ENCODE measurements at places on chromosomes 13 and 19.

DNA sequence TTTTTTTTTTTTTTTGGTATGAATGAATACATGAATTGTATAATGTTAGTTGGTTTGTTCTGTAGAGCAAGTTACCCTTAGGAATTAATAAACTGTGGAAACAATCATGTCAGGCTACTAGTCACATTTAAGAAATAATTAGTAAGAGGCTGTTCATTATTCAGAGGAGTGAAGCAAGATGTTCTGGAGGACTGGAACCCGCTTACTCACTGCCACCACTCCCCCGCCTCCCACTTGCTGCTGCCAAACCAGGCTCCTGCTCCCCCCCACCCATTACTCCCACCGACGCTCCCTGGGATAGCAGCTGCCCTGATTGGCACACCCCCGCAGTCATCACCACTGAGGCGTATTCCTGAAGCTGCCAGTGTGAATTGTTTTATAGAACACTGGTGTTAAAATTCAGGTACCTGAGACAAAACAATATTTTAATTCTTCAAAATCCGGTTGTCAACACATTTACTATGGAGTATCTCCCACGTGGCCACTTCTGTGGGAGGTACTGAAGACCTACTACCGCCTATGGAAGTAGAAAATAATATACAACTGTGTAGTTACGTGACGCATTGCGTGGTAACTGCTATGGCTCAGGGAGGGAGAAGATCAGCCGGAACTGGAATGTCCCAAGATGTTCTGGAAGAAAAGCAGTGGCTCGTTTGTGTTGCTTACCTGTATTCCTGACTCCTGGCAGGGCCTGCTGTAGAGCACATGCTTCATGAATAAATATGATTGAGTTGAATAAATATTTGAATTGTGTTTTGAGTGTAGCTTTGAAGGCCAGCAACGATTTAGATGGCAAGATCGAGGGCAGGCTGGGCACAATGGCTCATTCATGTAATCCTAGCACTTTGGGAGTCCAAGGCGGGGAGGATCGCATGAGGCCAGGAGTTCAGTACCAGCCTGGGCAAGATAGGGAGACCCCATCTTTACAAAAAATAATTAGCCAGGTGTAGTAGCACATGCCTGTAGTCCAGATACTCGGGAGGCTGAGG lies 1.7 kb downstream of the DPY19L3 start:
- H3K27ac ChIP-seq = no peak overlapping the region
- H3K27me3 ChIP-seq = no peaks in the 10 kb centered on the region

GRCh38 chr19:46591870-46592269 lies 9.3 kb upstream of the CALM3 start:
- H3K27ac ChIP-seq = no peak overlapping the region
- H3K4me3 ChIP-seq = no peak overlapping the region
- H3K36me3 ChIP-seq = no peaks in the 10 kb centered on the region
- H3K27me3 ChIP-seq = no peaks in the 10 kb centered on the region
- H3K4me1 ChIP-seq = no peaks in the 10 kb centered on the region

GRCh38 chr13:30785191-30785850 lies 50.0 kb downstream of the ALOX5AP start:
- no peaks in the 10 kb centered on the region for H3K27me3 ChIP-seq
- DNase-seq = no peak
- H3K36me3 ChIP-seq = no peaks in the 10 kb centered on the region
- no peaks in the 10 kb centered on the region for H3K4me1 ChIP-seq

- peak overlapping the region; percentile 74 for H3K27ac ChIP-seq
- H3K27me3 ChIP-seq = no peaks in the 10 kb centered on the region
- H3K36me3 ChIP-seq = no peaks in the 10 kb centered on the region
- H3K4me3 ChIP-seq = peak overlapping the region; percentile 49
These were observed 7.6 kb upstream of the BICRA start for GRCh38 chr19:47601180-47601904.

Data from CD4-positive, alpha-beta memory T cell (primary cell).